Activated CD8-positive, alpha-beta memory T cell treated with anti-CD3 and anti-CD28 coated beads for 24 hours (primary cell): ENCODE measurements at places on chromosomes 11 and 22.

- DNase-seq, result peak; percentile 94
Observed at GRCh38 chr11:76152086-76152681, 54.1 kb downstream of the WNT11 start.

GRCh38 chr11:64438986-64439771, 80.2 kb downstream of the RPS6KA4 start:
- no peak for DNase-seq

GRCh38 chr22:45997777-45998637, 21.0 kb upstream of the WNT7B start:
- no peak for DNase-seq

DNA sequence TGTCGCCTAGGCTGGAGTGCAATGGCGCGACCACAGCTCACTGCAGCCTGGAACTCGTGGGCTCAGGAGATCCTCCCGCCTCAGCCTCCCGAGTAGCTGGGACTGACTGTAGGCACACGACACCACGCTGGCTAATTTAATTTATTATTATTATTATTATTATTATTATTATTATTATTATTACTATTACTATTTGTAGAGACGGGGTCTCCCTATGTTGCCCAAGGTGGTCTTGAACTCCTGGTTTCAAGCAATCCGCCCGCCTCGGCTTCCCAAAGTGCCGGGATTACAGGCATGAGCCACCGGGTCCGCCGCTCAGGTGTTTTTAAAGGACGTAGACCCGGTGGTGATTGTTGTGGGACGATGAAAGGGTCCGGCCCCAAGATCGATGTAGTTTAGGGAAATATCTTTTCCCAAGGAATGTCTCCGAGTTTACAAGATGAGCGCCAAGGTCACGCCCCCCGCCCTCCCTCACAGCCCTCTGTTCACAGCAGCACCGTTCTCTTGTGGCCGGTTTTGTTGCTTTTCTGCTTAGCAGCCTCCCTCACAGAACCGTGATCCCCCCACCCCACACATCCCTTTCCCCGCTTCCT, 728 bp upstream of the POGLUT3 start:
- no peak for DNase-seq

DNA sequence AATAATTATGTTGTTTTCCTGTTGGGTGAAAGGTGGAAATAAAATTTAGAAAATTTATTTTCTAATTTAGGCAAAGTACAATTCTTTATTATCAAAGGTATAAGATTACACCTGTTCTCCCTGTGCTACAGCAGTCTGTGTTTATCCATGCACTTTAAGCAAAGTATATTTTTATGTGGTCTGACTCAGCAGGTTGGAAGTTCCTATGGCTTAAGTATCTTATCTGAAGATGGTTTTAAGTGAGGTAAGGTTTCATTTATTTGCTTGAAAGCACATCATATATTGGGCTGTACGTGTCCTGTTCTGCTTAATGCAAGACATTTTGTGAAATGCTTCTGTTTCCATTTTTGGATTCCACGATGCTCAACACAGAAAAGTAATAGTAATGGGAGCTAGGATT, 14.6 kb downstream of the PPME1 start:
- no peak for DNase-seq

DNA sequence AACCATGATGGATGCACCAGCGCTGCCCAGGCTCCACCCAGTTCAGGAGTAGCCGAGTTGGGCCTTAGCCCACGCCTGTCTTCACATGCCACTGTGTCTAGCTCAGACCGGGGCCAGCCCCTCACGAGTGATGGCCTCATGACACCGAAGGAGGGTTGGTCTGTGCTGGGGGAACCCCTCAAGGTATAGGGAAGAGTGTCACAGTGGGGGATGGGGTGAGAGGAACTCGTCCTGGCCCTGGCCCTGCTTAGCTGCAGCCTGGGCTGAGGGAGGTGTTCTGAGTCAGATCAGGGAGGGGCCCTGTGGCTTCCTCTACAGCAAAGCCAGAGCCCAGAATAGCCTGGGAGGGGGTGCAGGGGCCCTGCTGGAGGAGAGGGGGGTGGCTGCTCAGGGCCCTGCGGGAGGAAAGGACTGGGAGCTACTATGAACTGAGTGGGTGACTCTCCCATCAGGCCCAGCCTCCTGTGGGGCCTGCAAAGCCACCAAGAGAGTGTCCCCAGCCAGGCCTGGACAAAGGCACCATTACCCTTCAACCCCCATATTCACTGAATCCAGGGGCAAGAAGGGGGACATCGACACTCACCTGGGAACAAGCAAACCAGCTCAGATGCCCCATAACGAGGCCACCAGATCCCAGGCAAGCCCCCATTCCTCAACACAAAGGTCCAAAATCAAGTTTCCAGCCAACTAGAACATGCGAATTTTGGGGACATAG, 41.2 kb downstream of the IGLL5 start:
- DNase-seq, result no peak
